ENCODE measurements at places on chromosomes 12 and 14.

GRCh38 chr12:130013771-130014484 is 110.1 kb upstream of the TMEM132D start:
- DNase-seq: no peak

- no peak for DNase-seq
Measured at GRCh38 chr14:104393898-104394381, 185.6 kb upstream of the C14orf180 start.

DNA sequence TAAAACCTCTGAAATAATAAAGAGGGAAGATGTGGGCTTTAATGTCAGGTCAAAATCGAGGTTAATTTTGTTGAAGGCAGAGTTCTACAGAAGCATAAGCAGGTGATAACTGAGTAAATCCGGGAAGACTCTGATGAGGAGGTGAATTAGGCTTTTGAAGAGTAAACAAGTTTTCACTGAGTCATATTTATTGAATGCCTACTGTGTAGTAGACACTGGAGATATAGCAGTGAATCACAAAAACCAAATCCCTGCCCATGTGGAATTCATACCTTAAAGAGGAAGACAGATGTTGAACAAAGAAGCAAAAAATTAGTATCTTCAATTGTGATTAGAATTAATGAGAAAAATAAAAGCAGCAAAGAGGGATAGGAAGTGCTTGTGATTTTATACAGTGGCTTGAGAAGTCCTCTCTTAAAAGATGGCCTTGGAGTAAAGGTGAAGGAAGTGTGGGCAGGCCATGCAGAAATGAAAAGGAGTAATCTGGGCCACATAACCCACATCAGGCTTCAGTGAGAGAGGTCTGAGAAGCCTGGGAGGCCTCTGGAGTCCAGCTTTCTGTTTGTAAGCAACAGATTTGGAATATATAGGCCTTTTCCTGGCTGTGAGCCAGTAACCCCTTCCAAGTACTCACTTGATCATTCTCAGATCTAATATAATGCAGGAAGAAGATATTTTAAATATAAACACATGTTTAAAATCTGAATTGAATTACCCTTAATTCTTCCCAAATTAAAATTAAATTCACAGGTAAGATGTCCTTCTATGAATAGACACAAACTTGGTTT is 46.7 kb downstream of the BHLHE41 start:
- DNase-seq: no peak

GRCh38 chr14:80977221-80977620 is 21.8 kb downstream of the TSHR start:
- no peak for DNase-seq

- DNase-seq: no peak
Measured at GRCh38 chr14:102373110-102373509, 10.4 kb downstream of the TECPR2 start.

DNA sequence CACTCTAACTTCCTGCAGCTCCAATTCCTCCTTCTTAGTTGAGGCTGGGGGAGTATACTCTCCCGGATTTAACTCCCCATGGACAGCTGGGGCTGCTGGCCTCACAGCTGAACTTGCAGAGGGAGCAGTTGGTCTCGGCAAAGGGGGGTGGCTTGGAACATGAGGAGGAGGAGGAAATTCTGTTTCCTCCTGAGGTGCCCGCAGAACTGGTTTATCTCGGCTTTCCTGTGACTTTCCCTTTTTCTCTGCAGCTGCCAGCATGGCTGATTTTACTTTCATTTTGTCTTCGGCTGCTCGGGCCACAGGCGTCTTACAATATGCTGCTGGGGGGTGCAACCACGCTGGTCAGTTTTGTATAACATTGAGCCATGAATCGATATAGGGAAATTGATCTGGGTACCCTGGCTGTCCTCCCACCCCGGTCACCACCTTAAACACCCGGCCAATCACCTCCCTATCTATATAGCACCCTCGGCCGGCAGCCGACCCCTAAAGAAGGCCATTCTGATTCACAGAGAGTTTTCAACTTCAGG is 1317.6 kb downstream of the TMEM121 start:
- DNase-seq: no peak

- DNase-seq: peak; percentile 70
Measured at GRCh38 chr12:45439039-45439438, 223.1 kb downstream of the ANO6 start.

- no peak for DNase-seq
Measured at GRCh38 chr12:64779354-64779974, 20.3 kb upstream of the GNS start.

DNA sequence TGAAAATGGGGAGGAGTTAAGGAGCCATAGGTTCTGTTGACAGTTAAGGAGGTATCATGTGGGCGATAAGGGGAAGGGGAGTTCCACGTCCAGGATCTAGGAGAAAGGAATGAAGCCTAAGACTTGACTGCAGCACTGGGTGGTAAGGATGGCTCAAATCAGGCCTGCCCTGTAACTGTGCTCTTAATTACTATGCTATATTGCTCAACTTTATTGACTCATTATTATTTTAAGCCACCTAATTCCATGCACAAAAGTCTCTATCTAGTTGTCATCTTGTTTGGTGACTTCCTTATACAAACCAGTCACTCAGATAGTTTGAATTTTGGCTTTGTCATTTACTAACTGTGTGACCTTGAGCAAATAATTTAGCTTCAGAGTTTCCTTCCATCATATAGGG is 242.1 kb upstream of the ARHGAP5 start:
- DNase-seq: no peak

DNA sequence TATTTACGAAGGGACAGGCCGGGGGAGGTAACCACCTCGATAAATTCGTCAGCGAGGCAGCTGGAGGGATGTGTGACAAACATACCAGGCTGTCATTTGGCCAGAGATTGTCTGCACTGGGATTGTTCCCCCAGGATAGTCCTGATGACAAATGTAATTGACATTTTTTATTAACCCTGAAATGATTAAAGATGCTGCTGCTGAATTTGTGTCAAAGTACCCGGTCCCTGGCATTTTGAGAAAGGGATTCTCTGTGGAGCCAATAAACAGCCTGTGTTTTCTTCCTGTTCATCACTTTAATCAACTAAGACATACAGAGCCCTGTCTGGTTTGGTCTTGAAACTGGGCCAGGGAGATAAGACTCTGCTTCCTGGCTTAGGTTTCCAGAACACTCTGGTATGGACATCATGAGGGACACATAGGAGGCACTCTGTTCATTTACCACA is 117.6 kb downstream of the SLC25A47 start:
- no peak for DNase-seq

- no peak for DNase-seq
Measured at GRCh38 chr14:56138928-56139327, 20.7 kb downstream of the PELI2 start.

DNA sequence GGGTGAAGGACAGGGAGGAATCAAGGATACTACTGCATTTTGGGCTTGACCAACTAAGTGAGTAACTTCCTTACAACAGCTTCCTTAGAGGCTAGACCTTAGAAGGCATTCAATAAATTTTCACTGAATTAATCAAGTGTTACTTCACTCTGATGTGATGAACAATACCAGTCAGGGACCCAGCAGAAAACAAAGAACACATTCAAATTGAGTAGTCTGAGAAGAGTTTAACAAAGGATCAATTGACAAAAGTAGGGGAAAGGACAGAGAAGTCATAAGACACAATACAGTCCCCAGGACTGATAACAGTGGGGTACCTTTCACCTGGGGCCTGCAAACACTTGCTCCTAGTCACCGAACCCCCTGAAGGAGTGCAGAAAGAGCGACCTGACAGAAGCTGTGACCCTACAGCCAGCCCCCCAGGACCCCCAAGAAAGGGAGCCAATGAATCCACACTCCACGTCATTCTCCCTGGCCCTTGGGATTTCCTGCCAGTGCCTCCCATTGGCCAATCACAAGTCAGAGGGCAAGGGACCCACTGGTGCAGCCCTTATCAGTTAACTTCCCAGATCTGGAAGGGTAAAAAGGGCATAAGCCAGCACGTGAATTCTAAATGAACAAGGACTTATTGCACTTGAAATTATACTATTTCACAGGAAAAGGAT is 6.9 kb downstream of the ANAPC5 start:
- no peak for DNase-seq

DNA sequence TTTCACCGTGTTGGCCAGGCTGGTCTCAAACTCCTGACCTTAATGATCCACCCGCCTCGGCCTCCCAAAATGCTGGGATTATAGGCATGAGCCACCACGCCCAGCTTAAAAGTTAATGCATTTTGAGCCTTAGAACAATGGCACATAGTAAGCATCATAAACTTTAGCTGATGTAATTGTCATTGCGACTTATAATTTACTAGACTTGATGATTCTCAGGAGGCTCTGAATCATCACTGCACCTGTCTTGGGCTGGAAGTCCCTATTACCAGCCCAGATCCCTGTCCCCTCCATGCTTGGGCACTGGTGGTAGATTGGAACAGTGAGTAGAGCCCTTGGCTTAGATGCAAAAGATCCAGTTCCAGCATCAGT is 26.1 kb downstream of the KMT5A start:
- DNase-seq: no peak

DNA sequence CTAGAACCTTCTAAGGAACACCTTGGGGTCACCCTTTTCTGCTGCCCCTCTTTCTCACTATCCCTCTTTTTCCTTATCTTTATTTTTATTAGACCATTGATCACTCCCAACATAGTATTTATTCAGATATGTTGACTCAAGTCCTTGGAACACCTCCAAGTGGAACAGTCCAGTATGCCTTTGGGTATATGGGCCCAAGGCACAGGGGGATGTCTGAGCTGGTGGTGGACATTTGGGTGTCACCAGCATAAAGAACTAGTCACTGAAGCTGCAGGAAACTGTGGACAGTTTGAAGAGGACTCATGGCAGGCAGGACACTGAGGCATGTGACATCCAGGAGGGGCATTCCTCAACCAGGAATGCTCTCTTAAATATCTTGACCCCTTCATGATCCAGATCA is 105.6 kb downstream of the VEZT start:
- peak; percentile 57 for DNase-seq

GRCh38 chr14:100440207-100440631 is 117.1 kb downstream of the SLC25A47 start:
- DNase-seq: no peak

DNA sequence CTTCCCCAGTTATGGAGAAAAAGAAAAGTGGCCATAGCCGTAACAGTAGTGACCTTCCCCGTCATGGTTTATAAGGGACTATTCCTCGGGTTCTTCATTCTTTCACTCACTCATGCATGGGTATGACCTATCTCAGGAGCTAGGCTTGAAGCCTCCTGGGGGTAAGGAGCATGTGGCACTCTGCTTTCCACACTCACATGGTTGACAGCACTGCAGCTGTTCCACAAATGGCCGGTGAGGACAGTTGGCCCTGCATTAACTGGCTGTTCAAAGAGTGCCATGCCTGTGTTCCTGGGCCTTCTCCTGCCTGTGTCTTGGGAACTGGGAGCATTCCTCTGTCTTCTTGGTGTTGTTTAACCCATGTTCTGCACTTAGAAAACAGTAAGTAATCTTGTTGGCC is 66.2 kb upstream of the PNMA1 start:
- no peak for DNase-seq

- DNase-seq: no peak
Measured at GRCh38 chr14:58607131-58607951, 30.4 kb upstream of the DACT1 start.

- DNase-seq: no peak
Measured at GRCh38 chr12:47807338-47807737, 12.4 kb downstream of the HDAC7 start.

- no peak for DNase-seq
Measured at GRCh38 chr12:32515137-32515873, 115.9 kb downstream of the FGD4 start.

DNA sequence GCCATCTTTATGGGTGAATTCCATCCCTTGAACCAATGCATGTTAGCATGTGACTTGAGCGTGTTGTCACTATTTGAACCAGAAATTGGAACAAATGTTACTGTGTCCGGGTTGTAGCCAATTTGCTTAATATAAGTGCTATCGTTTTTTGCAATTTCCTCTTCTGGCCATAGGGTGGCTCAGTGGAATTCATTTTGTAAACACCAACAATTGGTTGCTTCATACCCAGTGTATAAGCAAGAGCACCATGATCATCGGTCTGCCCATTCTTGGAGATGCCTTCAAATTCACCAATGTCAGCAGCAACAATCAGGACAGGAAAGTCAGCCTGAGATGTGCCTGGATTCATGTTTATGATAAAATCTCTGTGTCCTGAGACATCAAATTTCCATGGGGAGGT is 5.0 kb upstream of the NEDD1 start:
- no peak for DNase-seq

GRCh38 chr12:47686645-47687240 is 19.1 kb downstream of the RPAP3 start:
- no peak for DNase-seq

DNA sequence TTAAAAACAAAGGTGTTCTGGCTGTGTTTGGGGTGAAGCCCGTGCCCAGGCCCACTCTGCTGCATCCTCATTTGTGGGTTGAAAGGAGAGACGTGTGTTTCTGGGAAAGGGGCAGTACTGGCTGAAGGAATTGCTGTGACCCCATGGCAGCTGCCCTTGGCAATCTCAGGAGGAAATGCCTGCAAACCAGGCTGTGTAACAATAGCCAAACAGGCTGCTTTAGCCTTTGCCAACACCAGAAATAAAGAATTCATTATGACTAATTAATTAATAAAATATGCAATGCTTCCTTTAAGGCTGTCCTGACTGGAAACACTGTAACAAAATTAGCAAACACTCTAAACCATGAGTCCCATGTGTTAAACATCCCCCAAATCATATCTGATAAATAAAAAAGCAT is 53.0 kb upstream of the KRR1 start:
- no peak for DNase-seq

DNA sequence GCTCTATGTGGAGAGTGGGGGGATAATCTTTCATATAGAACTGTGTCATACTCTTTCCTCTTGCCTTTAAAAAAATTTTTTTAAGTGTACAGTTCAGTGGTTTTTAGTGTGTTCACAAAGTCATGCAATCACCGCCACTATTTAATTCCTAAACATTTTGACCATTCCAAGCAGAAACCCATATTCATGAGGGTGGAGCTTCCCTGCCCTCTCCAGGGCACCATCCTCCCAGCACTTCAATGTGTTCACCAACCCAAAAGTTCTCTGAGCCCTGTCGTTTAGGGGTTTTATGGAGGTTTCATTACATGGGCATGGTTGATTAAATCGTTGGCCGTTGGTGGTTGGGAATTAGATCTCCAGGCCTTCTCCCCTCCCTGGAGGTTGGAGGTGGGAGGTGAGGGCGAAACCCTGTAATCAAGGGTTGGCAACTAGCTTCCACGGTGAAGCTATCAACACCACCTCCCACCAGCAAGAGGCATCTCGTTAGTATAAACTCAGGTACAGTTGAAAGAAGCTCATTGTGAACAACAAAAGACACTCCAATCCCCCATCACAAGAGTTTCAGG is 42.8 kb upstream of the WNK1 start:
- DNase-seq: no peak

- DNase-seq: no peak
Measured at GRCh38 chr14:57871459-57872080, 5.7 kb upstream of the SLC35F4 start.

- no peak for DNase-seq
Measured at GRCh38 chr14:36580856-36581831, 1.3 kb downstream of the NKX2-8 start.
